ENCODE measurements at places on chromosomes 13 and 19.

GRCh38 chr13:85808811-85809210, 9.6 kb upstream of the SLITRK6 start:
- no peak overlapping the region for H3K27ac ChIP-seq
- DNase-seq, result no peak
- no peak overlapping the region for H3K4me3 ChIP-seq
- H3K27me3 ChIP-seq, result no peaks in the 10 kb centered on the region

GRCh38 chr19:39995794-39996193, 1.1 kb upstream of the ZNF546 start:
- peaks cover 43% of the 10 kb centered on the region for H3K4me1 ChIP-seq
- peak overlapping the region; percentile 94 for H3K4me3 ChIP-seq
- DNase-seq, result no peak
- peaks cover 20% of the 10 kb centered on the region for H3K36me3 ChIP-seq
- no peak overlapping the region for H3K27ac ChIP-seq
- H3K27me3 ChIP-seq, result no peaks in the 10 kb centered on the region

- no peak for DNase-seq
- no peak overlapping the region for H3K4me3 ChIP-seq
- no peaks in the 10 kb centered on the region for H3K4me1 ChIP-seq
- H3K36me3 ChIP-seq, result no peaks in the 10 kb centered on the region
These were observed 720.5 kb upstream of the PCDH9 start for GRCh38 chr13:67950603-67951002.

GRCh38 chr19:18795540-18795939, 4.4 kb upstream of the COMP start:
- no peaks in the 10 kb centered on the region for H3K36me3 ChIP-seq
- peaks cover 4% of the 10 kb centered on the region for H3K4me1 ChIP-seq
- no peak overlapping the region for H3K27ac ChIP-seq
- peaks cover 54% of the 10 kb centered on the region for H3K27me3 ChIP-seq
- H3K4me3 ChIP-seq, result no peak overlapping the region
- no peak for DNase-seq
